Midbrain (tissue), 1 donor: ENCODE measurements at places on chromosomes 16 and 17.

DNA sequence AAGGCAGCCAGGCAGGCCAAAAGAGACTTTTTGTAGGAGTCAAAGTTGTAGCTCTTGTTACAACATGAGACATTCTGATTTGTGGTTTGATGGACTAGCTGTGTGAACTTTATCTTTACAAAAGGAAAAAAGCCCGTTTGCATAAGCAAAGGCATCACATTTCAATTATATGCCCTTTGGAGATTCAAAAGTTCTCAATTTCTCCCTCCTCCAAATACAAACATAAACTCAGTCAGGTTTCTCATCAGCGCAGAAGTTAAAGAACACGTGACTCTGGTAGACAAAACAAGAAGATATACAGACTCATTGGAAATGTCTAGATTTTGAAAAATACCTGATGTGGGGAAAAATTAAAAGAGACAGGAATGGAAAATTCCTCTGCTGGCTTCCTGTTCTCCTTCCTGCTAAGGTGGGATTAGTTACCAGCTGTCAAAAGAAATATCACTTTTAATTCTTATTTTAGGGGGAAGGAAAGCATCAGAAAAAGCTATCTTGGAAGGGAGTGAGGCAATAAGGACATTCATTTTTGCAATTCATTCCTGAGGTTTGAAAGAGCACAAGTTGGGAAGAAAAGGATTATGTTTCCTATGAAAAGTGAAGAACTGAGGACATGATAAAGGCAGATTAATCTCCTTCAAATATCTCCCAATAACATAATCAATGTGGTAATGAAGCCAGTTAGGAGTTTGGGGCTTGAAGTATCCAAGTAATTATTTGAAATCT is 4.6 kb upstream of the KCNJ16 start:
- no peak for DNase-seq

- no peak for DNase-seq
Measured at GRCh38 chr17:62319846-62320245, 60.5 kb upstream of the EFCAB3 start.

DNA sequence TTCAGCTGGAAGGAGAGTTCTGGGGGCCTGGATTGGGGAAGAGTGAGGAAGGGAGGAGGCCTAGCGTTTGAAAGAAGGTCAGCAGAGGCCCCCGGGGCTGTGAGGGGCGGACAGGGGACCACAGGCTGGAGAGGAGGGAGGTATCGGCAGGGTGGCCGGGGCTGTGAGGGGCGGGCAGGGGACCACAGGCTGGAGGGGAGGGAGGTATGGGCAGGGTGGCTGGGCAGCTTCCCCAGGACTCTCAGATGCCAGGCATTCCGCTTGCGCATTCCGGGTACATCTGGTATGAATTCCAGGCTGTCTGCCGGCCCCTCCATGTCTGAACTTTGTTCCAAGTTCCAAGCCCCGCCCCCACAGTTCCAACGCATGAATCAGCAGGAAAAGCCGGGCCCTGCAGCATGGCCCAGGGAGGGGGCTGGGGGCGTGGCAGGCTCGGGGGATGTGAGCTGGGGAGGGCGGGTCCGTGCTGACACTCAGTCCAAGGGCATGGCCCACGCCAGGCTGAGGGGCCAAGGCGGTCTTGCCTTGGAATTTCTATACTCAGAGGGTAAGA is 4.3 kb upstream of the TLCD2 start:
- DNase-seq: peak; percentile 71

- DNase-seq: peak; percentile 26
Measured at GRCh38 chr16:3020604-3021448, 658 bp downstream of the TNFRSF12A start.

DNA sequence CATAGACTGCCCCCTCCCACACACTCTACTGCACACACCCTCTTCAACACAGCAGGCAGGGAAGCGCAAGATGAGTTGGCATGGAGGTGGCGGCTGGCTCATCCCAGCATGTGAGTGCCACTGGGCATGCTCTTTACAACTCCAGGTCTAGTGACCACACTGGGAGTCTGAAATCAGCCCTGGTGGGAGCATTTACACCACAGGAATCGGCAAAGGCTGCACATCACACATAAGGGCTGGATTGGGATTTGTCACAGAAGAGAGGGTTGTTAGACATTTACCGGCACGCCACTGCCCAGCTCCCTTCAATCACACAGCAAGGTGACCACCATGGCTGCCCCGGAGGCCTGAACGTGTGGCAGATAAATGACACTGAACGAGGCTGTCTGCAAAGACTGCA is 49.4 kb downstream of the ENGASE start:
- no peak for DNase-seq

DNA sequence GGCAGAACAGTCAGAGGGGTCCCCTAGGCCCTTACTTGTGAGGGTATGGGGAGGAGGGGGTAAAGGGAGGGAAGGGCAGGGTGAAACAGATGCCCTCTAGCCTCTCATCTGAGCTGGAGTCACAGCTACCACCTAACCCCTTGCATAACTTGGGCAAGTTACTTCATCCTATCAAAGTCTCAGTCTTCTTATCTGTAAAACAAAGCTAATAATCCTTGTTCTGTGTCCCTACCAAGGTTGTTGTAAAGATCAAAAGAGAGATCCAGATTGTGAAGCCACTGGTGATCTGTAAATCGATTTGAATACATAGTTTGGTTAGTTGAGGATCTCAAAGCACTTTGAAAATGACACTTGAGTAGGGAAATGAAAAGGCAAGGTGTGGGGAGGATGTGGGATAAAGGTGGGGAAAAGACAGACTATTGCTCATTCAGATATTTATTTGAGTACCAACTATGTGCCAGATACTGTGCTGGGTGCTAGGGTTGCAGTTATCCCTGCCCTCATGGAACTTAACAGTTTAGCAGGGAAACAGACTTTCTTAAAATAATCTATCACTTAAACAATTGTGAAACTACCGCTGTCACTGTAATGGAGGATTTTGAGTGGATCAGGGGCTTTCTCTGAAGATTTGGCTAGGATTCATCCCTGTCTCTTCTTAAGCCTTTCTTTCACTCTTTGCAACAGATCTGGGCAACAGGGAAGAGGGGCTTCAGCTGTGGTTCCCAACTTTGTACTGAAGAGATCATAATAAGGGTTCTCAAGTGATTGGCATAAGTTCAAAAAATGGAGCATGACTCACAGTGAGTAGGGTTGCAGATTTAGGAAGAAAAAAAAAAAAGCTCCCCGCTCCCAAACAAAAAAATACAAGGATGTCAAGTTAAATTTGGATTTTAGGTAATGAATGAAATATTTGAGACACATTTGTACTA is 3.0 kb downstream of the HEATR9 start:
- DNase-seq: no peak

DNA sequence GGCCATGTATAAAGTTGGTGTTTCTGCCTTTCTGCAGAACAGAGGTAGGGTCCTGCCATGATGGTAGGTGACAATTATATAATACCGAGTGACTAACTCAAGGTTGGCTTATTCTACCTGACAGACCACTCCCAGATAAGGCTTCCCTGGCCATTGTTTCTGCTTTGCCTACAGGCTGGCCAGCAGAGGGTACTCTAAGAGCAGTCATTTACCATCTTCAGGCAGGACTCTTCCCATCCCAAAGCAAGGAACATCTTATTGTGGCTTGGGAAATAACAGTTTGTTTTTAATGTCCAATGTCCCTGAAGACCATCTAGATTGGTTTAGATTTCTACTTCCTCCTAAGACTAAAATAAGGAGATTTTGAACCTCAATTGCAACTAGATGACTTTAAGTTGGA is 74.1 kb downstream of the SNX11 start:
- DNase-seq: no peak

- no peak for DNase-seq
Measured at GRCh38 chr17:70329721-70330120, 160.4 kb downstream of the KCNJ2 start.

GRCh38 chr16:11440657-11441012 is 95.4 kb downstream of the RMI2 start:
- no peak for DNase-seq
